ENCODE measurements at places on chromosomes 2 and 18.

DNA sequence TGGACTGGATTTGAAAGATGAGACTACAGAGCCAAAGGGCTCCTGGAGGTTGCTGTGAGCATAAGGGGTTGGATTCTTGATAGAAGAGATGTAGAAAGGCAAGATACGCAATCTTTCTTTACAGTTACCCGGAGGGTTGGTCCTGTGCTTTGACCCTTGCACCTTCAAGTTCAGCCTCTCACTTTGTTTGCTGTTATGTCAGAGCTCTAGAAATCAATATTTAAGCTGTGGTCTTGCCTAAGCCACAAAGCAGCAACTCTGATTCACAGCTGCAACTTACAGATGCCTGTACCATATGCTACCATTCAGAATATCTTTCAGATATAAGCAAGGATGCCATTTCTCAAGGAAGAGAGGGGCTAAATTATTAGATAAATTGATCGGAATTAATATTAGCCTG, 943.1 kb upstream of the LRRTM1 start:
- no peak for DNase-seq

DNA sequence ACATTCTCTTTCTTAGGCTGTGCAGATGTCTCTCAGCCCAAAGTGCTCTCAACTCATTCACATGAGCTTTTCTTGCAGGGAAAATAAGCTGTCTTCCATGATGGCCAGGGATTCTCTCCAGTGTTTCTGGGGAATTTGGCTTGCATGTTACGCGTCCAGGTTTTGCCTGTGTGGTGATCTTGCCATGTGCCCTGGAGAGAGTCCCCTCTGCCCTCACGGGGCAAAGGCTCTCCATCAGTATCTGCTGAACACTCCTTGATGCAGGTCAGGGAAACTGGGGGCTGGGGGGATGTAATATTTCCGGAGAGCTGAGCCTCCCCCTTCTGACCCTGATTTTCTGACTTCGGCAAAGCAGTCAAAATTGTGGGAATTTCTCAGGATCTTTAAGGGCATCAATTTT, 87.6 kb downstream of the ACKR3 start:
- no peak for DNase-seq

DNA sequence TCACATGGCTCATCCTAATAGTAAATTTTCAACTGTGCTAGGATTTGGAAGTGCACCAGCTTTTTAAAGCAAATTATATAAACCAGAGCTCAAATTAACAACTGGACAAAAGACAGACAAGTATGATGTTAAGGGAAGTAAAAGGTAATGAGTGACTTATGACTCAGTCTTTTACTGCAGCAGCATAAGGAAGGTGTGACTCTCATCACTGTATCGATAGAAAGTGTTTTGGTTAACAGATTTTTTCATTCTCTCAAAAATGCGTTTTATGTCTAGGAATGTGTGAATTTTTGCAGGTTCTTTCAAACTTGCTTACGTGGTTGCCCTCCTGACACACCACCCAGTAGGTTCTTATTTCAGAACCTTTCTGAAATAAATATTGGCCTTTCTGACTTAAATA, 244.2 kb upstream of the BOD1L2 start:
- no peak for DNase-seq

- DNase-seq, result no peak
These were observed 378.4 kb upstream of the NRXN1 start for GRCh38 chr2:51410331-51410730.

GRCh38 chr18:34710934-34711333, 836 bp downstream of the DTNA start:
- no peak for DNase-seq

- no peak for DNase-seq
These were observed 19.7 kb downstream of the CABLES1 start for GRCh38 chr18:23154823-23155500.

GRCh38 chr2:96161898-96162297, 16.7 kb upstream of the DUSP2 start:
- no peak for DNase-seq

- no peak for DNase-seq
These were observed 519.2 kb upstream of the SPHKAP start for GRCh38 chr2:228700638-228701037.

GRCh38 chr2:20609349-20609994, 41.4 kb downstream of the HS1BP3 start:
- no peak for DNase-seq

GRCh38 chr2:16609786-16610185, 55.8 kb downstream of the CYRIA start:
- no peak for DNase-seq

DNA sequence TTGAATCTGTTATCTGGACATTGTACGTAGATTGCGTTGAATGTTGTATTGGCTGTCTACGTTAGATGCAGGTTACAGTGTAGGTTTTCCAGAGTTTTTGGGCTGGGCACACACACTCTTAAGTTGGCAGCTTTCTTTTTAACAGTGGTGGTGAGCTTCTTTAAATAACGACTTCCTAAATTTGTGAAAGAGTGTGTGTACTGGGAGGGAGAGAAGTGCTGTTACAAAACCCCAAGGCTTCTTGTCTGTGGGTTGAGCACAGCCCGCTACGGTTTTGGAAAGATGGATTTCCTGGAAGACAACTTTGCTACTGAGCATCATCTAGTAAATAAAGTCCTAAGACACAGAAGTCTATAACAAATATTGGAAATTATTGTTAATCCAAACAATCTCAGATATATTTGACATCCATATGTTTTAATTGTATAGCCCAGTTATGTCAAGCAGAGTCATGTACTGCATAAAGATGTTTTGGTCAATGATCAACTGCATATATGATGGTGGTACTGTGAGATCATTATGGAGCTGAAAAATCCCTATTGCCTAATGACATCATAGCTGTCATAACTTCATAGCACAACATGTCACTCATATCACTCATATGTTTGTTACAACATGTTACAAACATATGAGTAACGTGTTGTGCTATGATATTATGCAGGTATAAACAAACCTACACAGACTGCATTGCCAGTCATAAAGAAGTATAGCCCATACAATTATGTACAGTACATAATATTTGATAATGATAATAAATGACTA, 7.9 kb upstream of the THUMPD2 start:
- DNase-seq, result no peak

GRCh38 chr2:190404487-190404886, 3.7 kb upstream of the MFSD6 start:
- DNase-seq, result no peak

- DNase-seq, result no peak
These were observed 386.6 kb upstream of the SPRED2 start for GRCh38 chr2:65818873-65819451.

DNA sequence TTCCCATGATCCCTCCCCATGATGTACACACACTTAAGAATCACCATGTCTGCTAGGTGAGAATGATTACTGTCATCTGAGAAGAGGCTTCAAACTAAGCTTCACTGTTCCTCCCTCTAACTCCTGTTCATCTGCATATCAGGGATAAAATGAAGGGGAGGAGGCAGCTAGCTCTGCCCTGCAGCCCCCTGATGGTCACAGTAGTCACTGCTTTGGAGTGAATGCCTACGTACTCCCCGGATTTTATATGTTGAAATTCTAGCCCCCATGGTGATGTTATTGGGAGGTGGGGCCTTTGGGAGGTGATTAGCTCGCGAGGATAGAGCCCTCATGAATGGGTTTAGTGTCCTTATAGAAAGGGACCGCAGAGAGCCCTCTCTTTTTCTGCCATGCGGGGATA, 156.4 kb downstream of the NCKAP5 start:
- DNase-seq, result no peak

DNA sequence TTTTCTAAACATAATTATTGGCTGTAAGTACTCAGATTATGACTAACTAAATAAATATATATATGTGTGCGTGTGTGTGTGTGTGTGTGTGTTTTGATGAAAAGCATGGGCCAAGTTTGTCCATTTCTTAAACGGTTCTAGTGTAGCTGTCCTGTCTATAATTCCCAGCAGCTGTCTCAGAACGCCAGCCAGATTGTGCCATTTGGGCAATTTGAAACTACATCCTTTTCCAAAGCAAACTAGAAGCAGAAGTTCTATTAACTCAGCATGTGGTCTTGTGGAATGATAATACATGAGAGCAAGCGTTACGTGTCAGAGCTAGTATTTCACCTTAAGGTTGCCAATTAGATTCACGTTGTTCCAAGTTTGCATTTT, 1.7 kb downstream of the ARHGAP28 start:
- no peak for DNase-seq

- no peak for DNase-seq
These were observed 87.4 kb downstream of the EML4 start for GRCh38 chr2:42256505-42256904.

- DNase-seq, result no peak
These were observed 430 bp downstream of the BIN1 start for GRCh38 chr2:127106457-127106990.

DNA sequence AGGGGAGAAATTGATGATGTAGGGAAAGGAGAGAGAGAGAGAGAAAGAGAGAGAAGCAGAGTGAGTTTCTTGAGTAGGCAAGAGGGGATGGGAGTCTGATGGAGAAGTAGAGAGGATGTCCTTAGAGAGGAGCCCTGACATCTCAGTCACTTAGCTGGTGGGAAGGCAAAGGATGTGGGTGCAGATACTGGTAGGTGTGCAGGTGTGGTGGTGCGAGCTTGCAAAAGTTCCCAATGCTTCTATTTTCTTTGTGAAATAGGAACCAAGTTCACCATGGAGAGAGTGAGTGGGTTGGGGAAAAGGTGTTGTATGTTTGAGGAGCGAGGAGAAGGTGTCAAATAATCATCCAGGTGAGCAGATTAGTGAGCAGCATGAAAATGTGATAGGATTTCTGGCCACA, 26.5 kb upstream of the POLE4 start:
- DNase-seq, result no peak

- DNase-seq, result no peak
These were observed 110.8 kb upstream of the NRP2 start for GRCh38 chr2:205571360-205571959.

GRCh38 chr2:24352664-24353063, 7.7 kb downstream of the ITSN2 start:
- no peak for DNase-seq

GRCh38 chr2:98708396-98709186, 22.3 kb downstream of the MGAT4A start:
- no peak for DNase-seq

DNA sequence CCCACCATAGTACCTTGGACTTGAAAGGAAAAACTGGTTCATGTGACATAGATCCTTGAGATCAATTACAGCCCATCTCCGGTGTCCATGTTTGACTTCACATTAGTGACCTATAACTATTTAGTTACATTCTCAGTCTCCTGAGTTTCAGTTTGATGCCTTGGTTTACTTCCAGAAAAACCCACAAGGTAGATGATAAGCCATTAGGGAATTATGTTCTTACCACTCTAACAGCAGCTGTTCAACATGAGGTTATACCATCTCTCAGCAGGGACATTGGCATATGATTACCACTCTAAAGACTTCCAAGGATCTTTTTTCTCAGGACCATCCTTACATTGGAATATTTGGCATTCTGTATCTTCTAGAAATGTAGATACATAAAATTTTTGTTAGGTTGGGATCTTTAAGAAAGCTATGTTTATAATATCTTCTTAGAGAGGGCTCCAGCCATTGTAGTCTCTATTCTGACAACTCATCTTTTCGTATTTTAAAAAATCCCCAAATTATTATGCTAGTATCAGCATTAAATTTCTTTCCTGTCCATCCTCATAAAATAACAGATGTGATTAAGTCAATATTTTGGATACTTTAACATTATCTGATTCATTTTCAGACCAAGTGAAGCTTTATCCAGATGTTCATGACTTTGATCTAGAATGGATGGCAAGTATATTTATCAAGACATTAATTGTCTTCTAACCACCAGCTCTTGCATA, 258.9 kb downstream of the RDH14 start:
- DNase-seq, result no peak

DNA sequence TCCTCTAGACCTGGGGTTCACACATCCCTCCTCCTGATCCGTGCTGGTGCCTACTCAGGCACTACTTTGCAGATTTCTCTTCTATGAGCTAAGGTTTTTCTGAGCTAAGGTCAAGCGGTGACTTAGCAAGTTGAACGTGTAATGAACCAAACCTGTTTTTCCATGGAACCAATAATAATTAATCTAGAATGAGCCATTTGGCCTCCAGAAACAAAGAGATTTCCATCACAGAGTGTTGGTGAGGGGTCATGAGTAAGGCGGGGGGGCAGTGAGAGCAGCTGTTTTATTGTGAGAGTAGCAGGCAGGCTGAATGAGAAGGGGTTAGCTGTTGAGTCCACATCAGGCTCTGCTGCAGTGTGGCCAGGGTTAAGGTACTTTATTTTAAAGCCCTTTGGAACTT, 112.0 kb upstream of the FOSL2 start:
- no peak for DNase-seq

DNA sequence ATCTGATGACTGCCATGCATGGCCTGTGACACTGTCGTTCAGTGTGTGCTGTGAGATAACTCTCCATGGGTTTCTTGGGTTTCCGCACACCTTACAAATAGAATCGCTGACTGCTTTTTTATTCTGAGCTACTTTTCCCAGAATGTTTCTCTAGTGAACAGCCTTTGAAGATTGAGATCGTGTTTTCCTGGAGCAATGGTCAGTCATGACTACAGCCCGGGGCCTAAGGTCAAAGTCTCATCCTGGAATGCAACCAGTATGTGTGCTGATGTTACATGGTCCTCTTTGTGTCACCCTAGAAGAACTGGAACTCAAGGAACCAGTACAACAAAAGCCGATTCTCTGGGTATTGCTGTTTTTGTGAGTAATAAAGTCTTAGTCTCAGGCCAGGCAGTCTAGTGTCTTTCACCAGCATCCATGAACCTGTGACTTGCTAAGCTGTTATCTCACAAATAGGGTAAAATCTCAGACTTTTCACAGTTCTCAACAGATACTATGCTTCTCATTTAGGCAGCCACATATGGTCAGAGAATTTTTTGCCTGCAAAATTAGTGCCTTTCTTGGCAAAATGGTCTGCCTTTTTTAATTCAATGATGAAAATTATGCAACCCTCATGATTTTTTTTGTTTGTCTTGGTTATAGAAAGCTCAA, 124.9 kb upstream of the PIEZO2 start:
- DNase-seq, result no peak

GRCh38 chr2:24919506-24920097, 435 bp downstream of the ADCY3 start:
- DNase-seq, result no peak

DNA sequence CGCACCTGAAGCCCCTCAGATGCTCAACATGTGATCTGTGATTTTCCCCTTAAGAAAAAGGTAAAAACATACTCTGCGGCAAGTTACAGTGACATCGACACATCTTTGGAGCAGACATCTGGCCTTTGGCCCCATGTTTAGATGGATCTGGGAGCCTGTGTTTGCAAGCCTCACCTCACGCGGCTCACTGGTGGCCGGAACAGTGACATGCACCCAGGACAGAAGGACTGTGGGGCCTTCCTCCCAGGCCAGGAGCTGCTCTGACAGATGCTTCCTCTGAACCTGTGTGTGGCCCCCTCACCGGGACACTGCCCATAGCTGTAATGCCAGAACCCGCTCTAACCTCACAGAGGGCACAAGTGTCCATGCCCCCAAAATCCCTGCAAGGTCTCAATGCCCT, 13.1 kb downstream of the PASK start:
- no peak for DNase-seq

DNA sequence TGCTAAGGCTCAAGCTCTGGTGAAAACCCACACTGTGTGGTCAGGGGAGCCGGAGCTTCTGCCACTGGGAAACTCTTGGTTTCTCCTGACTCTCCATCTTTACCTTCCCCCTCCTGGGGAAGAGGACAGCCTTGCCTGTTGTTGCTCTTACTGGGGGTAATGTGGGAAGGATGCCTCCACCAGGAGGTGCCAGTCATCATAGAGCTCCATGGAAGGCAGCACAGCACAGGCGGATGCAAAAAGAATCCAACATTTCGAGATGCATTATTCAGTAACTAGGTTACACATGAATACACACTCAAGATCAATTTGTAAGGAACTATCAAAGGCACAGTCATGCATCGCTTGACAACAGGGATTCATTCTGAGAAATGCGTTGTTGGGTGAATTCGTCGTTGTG, 322.6 kb downstream of the AFF3 start:
- no peak for DNase-seq
